Neural progenitor cell (in vitro differentiated cells): ENCODE measurements at places on chromosomes 2 and 18. TPM values are rescaled to one million over a fixed set of nuclear protein-coding genes. Genes with fewer than 3 reads are reported as not detected.

GRCh38 chr2:164213916-164214315, 407.4 kb downstream of the GRB14 start:
- H3K4me1 ChIP-seq = no peaks in the 10 kb centered on the region
- H3K27ac ChIP-seq = no peak overlapping the region
- H3K36me3 ChIP-seq = no peaks in the 10 kb centered on the region
- H3K4me3 ChIP-seq = no peak overlapping the region
- no peak for DNase-seq

- H3K4me1 ChIP-seq = no peaks in the 10 kb centered on the region
- no peak overlapping the region for H3K4me3 ChIP-seq
- H3K36me3 ChIP-seq = no peaks in the 10 kb centered on the region
These were observed 22.7 kb downstream of the TTC32 start for GRCh38 chr2:19879120-19879519.

The CDK5R2 gene
- 0.09 TPM in 1 of 2 replicates, not detected in the other for total RNA-seq

The TNS1 gene
- 0.24 and 2.3 TPM in 2 replicates for total RNA-seq

DNA sequence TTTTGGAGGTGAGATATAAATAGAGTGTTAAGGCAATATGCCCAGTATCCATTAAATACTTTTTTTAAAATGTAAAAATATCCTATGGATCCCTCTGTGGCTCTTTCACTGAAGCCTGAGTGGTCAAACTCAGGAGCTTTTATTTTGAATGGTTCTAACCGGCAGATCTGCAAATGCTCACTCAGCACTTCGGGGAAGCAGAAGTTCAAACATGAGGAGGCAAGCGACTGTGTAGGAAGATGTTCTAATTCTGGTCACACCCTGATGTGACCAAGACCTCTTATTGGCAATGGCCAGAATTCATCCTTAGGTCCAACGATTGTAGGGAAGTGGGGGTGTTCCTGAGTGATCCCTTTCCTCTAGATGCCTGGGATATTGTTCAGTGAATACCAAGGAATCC, 168.8 kb downstream of the CDCA7 start:
- H3K4me1 ChIP-seq = no peaks in the 10 kb centered on the region
- DNase-seq = no peak
- no peaks in the 10 kb centered on the region for H3K27me3 ChIP-seq
- no peak overlapping the region for H3K27ac ChIP-seq
- H3K36me3 ChIP-seq = no peaks in the 10 kb centered on the region
- H3K4me3 ChIP-seq = no peak overlapping the region

DNA sequence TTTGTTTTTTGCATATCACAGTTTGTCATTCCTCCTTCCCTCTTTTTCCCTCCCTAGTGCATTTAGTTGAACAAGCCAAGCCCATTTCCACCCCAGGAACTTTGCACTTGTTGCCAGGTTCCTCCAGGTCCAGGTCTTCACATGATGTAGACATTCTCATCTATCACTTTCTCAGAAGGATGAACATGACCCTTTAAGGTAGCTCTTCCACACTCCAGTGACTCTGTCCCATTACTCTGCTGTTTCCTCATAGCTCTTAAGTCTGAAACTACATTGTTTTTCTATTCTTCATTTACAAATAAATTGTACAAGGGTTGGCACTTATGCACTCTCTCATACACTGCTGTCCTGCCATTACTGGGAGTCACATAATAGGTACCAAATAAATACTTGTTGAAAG, 6.1 kb downstream of the KYNU start:
- no peak overlapping the region for H3K27ac ChIP-seq
- no peak overlapping the region for H3K4me3 ChIP-seq
- H3K27me3 ChIP-seq = no peaks in the 10 kb centered on the region
- H3K4me1 ChIP-seq = no peaks in the 10 kb centered on the region

The CCDC121 gene
- 5.1 and 9.2 TPM in 2 replicates for total RNA-seq

DNA sequence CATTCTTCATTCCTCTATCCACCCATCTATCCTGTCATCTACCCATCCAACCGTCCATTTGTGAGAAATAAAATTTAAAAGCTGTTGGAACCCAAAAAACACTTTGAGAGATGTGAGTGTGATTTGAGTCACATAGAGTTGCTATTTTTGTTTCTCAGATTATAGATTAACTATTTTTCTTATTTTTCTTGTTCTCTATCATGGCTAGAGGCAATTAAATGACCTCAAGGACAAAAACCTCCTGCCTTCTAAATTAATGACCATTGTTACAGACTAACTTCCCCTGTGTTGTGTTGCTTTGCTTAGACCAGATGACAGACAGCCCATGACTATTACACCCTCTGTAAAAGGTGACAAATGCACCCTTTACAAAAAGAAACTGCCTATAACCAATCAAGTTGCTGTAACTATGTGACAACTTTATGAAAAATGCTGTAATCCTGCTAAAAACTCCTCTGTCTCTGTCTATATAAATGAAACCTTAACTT, 207.9 kb upstream of the CXCR4 start:
- no peaks in the 10 kb centered on the region for H3K36me3 ChIP-seq
- no peak overlapping the region for H3K4me3 ChIP-seq

The LYG1 gene
- total RNA-seq = 0.53 and 2.1 TPM in 2 replicates

The RESP18 gene
- total RNA-seq = not detected in 2 replicates

- H3K27ac ChIP-seq = no peak overlapping the region
- H3K36me3 ChIP-seq = no peaks in the 10 kb centered on the region
- H3K4me1 ChIP-seq = peaks cover 12% of the 10 kb centered on the region
- no peaks in the 10 kb centered on the region for H3K27me3 ChIP-seq
These were observed 94.7 kb upstream of the CDKL4 start for GRCh38 chr2:39338502-39338901.

GRCh38 chr2:79980816-79981215, 323.7 kb downstream of the LRRTM1 start:
- peaks cover 6% of the 10 kb centered on the region for H3K4me1 ChIP-seq
- no peaks in the 10 kb centered on the region for H3K27me3 ChIP-seq
- H3K36me3 ChIP-seq = no peaks in the 10 kb centered on the region
- no peak overlapping the region for H3K4me3 ChIP-seq
- no peak overlapping the region for H3K27ac ChIP-seq

The DLX1 gene
- total RNA-seq = not detected in 2 replicates

The ATP8B1 gene
- 0.03 and 0.15 TPM in 2 replicates for total RNA-seq

- no peak for DNase-seq
- H3K4me3 ChIP-seq = no peak overlapping the region
- H3K4me1 ChIP-seq = peaks cover 7% of the 10 kb centered on the region
- H3K27me3 ChIP-seq = no peaks in the 10 kb centered on the region
- no peaks in the 10 kb centered on the region for H3K36me3 ChIP-seq
- H3K27ac ChIP-seq = no peak overlapping the region
These were observed 237.0 kb downstream of the ZNF407 start for GRCh38 chr18:74834424-74835309.
